GOT3 (cell line): ENCODE measurements at places on chromosomes 12 and 14.

- DNase-seq = no peak
Measured at GRCh38 chr12:54185919-54186318, 2.9 kb downstream of the SMUG1 start.

DNA sequence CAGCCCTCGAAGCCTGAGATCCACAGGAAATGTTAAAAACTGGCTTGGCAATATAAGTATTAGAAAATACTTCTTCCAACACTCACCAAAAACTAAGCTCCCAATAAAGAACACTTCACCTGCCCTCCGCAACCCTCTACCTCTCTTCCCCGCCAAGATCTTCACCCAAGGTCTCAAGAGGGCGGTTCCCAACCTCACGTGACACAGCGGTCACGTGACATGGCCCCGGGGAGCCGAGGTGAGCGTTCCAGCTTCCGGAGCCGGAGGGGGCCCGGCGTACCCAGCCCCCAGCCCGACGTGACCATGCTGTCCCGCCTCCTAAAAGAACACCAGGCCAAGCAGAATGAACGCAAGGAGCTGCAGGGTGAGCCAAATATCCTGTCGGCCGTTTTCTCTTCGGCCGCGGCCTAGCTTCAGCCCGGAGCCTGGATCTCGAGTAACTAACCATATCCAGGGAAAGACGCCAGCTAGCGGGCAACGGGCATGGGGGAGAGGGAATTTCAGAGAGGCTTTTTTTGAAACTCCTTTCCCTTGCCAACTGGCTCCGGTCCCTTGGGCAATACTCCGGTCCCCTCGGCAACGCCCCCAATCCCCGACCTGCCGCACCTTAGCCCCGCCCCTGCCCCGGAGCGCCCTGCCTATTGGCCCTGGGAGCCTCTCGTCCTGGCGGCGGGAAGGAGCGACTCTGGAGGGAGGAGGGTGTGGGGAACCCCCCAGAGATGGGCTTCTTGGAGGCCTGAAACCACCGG, at the start of gene BLOC1S1:
TSS of gene BLOC1S1 (plus strand) at position 214 of the 749 bp plus-strand sequence. CDS start at position 220, 6 bp downstream.
- peak; percentile 29 for DNase-seq

- no peak for DNase-seq
Measured at GRCh38 chr14:69374235-69374634, 23.9 kb downstream of the ERH start.

GRCh38 chr14:20671597-20672283, 12.6 kb upstream of the RNASE4 start:
- DNase-seq = no peak

DNA sequence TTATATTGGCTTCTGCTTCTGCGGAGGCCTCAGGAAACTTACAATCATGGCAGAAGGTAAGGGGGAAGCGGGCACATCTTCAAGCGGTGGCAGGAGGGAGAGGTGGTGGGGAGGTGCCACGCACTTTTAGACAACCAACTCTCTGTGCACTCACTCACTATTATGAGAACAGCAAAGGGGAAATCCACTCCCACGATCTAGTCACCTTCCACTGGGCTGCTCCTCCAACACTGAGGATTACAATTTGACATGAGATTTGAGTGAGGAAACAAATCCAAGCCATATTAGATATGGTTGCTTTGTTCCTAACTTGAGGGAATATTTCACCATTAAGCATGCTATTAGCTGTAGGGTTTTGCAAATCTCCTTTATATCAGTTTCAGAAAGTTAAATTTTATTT, 80.3 kb downstream of the UNC79 start:
- DNase-seq = no peak
